ENCODE measurements at places on chromosomes 5 and 9. TPM values are rescaled to one million over a fixed set of nuclear protein-coding genes. Genes with fewer than 3 reads are reported as not detected.
A peak's percentile ranks its signal among the peaks of the same experiment; 100 is the strongest.

Gene MIER3
- total RNA-seq: 14.7 TPM

Gene LPAR1
- total RNA-seq: 12.7 TPM

Gene LCN6
- total RNA-seq: 13.0 TPM

GRCh38 chr5:173812811-173813550 lies 75.2 kb upstream of the CPEB4 start:
- no peak for DNase-seq

Gene FAM221B
- not detected for total RNA-seq

GRCh38 chr5:128844354-128844923 lies 120.8 kb upstream of the SLC27A6 start:
- DNase-seq: no peak

Gene STPG3
- total RNA-seq: 1.3 TPM

GRCh38 chr5:133661389-133661788 lies 49.0 kb upstream of the FSTL4 start:
- no peak for DNase-seq

Gene PCDHB11
- total RNA-seq: 0.73 TPM

DNA sequence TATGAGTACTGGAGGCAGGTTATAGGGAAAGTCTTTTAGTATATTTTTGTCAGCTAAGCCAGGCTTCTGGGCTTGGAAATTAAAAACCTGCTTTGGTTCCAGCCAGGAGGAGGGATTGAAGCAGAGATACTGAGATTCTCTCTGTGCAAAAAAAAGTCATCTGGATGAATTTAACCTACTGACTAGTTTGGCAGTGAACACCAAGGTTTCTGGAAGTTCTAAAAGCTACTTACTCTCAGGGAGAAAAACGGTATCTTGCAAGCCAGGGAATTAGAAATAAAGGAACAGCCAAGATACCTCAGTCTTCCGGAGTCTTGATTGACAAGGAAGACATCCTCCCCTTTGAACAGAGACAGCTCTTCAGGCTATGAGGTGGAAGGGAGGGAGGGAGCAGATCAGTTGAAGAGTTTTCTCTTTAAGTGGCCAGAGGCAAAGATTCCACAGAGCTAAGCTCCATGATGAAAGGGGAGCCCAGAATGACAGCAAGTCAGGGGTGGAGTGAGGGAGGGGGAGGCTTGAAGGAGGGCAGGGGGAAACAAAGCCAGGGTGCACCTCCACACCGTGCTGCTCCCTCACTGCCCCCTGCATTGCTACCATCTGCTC lies 8.3 kb upstream of the ZBTB34 start:
- DNase-seq: no peak

Gene PCDHGB3
- total RNA-seq: 7.6 TPM

Gene CLIC3
- 2.7 TPM for total RNA-seq

- DNase-seq: no peak
Measured at GRCh38 chr9:137762414-137763061, 115.0 kb upstream of the CACNA1B start.

Gene RACK1
- total RNA-seq: 577 TPM

DNA sequence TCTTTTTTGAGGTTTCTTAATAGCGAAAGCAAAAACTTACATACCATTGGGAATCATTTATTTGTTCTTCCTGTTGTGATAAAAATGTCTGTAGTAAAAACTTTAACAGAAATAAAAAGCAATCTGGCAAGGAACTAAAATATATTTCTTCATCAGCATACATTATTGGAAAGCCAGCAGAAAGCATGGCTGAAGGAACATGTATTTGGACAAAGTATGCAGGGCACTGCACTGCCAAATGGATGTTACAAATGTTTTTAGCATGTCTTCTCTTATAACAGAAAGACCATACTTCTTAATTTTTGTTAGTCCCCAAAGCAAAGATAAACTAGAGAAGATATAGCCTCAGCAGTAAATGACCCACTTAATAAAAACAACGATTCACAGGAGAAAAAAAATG lies 80.5 kb downstream of the SMIM15 start:
- DNase-seq: no peak

- DNase-seq: peak; percentile 57
Measured at GRCh38 chr5:159341906-159342310, 11.6 kb upstream of the IL12B start.

Gene PCDHGA1
- 2.7 TPM for total RNA-seq

DNA sequence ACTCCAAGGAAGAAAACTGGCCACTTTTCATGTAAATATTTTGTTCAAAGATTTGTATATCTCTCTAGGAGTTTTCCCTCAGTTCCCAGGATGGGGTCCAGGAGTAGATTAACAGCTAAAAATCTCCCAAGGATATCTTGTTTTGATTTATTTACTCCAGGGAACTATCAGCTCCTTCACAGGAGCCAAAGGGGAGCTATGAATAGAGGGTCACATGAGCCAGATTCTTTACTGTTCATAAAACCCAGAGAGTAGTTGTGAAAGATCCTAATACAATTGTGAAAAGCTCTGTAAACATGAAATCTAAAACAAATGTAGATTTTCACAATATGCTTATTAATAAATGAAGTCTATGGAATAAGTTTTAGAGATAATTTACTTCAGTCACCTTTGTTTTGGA lies 16.9 kb downstream of the DIMT1 start:
- no peak for DNase-seq

Gene GDF9
- total RNA-seq: 0.16 TPM

DNA sequence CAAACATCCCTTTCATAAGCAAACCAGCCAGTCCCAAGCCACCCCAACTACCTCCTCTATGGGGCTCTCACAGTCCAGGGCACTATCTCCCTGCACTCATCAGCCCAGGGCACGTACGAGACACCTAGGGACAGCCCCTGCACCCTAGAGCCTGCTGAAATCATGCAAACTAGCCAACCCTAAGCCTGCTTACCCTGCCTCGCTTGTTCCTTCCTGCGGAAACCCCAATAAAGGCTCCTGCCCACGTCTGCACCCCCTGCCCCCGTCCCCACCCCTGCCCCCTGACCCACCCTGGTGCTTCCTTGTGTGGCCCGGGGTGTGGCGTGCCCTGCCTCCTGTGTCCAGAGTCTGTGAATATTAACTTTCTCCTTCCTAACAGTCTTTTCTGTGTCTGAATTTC lies 135.9 kb downstream of the GADD45G start:
- no peak for DNase-seq

Measured in Right ventricle myocardium superior (tissue), 1 donor.